Naive thymus-derived CD8-positive, alpha-beta T cell (primary cell): ENCODE measurements at places on chromosomes 11 and 22. TPM values are rescaled to one million over a fixed set of nuclear protein-coding genes. Genes with fewer than 3 reads are reported as not detected.

Gene SLC22A9
- not detected for total RNA-seq

Gene RASD2
- total RNA-seq: not detected

Gene KRTAP5-2
- total RNA-seq: not detected

Gene APOA1
- 1.3 TPM for total RNA-seq

Gene LRRC56
- total RNA-seq: 5.2 TPM

Gene MEI1
- total RNA-seq: 62.8 TPM

Gene PKNOX2
- total RNA-seq: not detected

DNA sequence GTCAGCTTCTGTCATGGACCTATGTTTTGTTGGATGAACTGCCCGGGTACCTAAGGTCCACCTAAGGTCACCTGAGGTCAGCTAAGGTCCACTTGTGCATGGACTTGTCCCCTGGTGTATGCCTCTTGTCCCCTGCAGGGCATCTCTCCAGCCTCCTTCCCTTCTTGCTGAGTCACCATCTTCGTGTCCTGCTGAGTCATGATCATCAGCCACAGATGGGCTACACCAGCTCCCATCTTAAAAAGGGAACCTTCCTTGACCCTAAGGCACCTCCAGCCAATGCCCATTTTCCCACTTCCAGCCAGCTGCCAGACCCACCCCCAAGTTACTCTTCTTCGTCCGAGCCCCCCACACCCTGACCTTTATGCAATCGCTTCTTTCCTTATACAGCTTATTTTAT is 544.9 kb downstream of the TBC1D22A start:
- H3K4me1 ChIP-seq: no peaks in the 10 kb centered on the region
- H3K27ac ChIP-seq: no peak overlapping the region
- no peaks in the 10 kb centered on the region for H3K36me3 ChIP-seq
- DNase-seq: no peak

DNA sequence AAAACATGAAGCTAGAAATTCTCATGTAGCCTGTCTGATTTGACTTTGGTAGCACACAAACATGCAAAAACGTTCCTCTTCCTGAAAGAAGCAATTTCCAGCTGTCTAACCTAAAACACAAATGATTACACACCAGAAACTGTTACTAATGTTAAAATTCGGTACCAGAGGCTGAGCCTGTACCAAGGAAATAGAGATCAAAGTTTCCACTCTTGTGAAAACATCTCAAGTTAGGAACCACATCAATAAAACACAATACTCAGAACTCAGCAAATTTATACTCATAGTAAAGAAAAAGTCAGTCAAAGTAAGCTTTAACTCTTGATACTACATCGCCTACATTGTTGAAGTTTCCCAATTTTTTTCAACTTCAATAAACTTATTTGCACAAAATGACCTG is 107.8 kb downstream of the FCHSD2 start:
- peak overlapping the region; percentile 71 for H3K27ac ChIP-seq
- peaks cover 40% of the 10 kb centered on the region for H3K4me1 ChIP-seq
- peak overlapping the region; percentile 72 for H3K4me3 ChIP-seq
- DNase-seq: no peak

- peaks cover 73% of the 10 kb centered on the region for H3K27me3 ChIP-seq
- no peak overlapping the region for H3K4me3 ChIP-seq
- no peak for DNase-seq
Observed at GRCh38 chr11:12691473-12691872, 17.3 kb downstream of the TEAD1 start.

DNA sequence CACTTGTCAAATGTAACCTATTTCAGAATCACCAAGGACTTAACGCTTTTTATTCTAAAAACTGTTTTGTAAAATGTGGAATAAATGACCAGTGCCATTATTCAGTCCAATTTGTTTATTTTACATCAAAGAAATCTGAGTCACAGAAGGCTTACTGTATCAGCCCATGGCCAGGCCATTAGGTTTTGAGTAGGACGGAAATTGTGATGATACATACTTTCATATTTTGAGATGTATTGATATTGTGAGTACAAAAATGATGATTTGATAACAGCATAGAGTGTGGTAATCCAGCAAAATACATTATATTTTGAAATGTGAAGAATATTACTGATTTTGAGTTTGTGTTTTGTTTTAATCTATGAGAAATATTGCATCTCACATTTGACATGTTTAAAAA is 81.1 kb downstream of the PIWIL3 start:
- H3K36me3 ChIP-seq: no peaks in the 10 kb centered on the region
- no peak for DNase-seq
- H3K27me3 ChIP-seq: peaks cover 3% of the 10 kb centered on the region
- H3K4me3 ChIP-seq: no peak overlapping the region
- H3K27ac ChIP-seq: no peak overlapping the region
- no peaks in the 10 kb centered on the region for H3K4me1 ChIP-seq

GRCh38 chr22:42326301-42326700 is 55.8 kb upstream of the TCF20 start:
- H3K27me3 ChIP-seq: no peaks in the 10 kb centered on the region
- no peak for DNase-seq
- peaks cover 50% of the 10 kb centered on the region for H3K4me1 ChIP-seq

GRCh38 chr11:134276396-134277182 is 410 bp downstream of the GLB1L3 start:
- peak overlapping the region; percentile 92 for H3K4me3 ChIP-seq
- no peak overlapping the region for H3K27ac ChIP-seq
- H3K4me1 ChIP-seq: peaks cover 40% of the 10 kb centered on the region
- H3K36me3 ChIP-seq: peaks cover 3% of the 10 kb centered on the region

DNA sequence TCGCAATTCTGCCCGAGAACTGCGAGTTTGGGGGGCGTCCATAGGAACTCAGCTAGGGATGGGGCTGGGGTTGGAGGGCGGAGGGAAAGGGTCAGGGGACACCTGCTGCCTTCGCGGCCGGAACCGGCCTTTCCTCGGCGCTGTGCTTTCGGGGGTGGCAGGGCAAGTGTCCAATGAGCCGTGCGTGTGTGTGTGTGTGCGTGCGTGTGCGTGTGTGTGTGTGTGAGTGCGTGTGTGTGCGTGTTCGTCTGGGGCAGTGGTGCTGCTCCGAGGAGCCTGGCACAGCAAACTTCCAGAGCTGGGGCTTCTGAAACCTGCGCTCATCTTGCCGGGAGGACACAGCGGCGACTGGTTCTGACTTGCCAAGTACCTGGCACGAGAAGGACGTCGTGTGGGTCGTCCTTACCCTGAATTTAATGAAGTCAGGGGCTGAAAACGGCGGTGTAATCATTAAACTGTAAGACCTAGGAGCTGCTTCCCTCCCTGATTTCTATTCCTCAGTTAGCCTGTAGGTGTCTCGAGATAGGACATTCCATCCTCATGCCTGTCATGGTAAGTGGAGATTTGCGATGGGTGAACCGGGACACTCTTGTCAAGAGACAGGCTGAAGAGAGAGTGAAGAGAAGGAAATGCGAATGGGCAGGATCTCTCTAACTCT is 27.0 kb upstream of the AMOTL1 start:
- H3K27ac ChIP-seq: no peak overlapping the region
- no peaks in the 10 kb centered on the region for H3K36me3 ChIP-seq
- peaks cover 45% of the 10 kb centered on the region for H3K27me3 ChIP-seq
- H3K4me3 ChIP-seq: peak overlapping the region; percentile 61
- H3K4me1 ChIP-seq: peaks cover 14% of the 10 kb centered on the region
- no peak for DNase-seq

- H3K36me3 ChIP-seq: peaks cover 10% of the 10 kb centered on the region
- no peak overlapping the region for H3K27ac ChIP-seq
- no peak for DNase-seq
- no peak overlapping the region for H3K4me3 ChIP-seq
- H3K27me3 ChIP-seq: no peaks in the 10 kb centered on the region
Observed at GRCh38 chr11:95092549-95093324, 3.1 kb downstream of the ENDOD1 start.

- peak overlapping the region; percentile 80 for H3K4me3 ChIP-seq
- H3K27ac ChIP-seq: peak overlapping the region; percentile 99
- no peaks in the 10 kb centered on the region for H3K27me3 ChIP-seq
- DNase-seq: no peak
Observed at GRCh38 chr22:40727964-40728615, 48.8 kb downstream of the MCHR1 start.

DNA sequence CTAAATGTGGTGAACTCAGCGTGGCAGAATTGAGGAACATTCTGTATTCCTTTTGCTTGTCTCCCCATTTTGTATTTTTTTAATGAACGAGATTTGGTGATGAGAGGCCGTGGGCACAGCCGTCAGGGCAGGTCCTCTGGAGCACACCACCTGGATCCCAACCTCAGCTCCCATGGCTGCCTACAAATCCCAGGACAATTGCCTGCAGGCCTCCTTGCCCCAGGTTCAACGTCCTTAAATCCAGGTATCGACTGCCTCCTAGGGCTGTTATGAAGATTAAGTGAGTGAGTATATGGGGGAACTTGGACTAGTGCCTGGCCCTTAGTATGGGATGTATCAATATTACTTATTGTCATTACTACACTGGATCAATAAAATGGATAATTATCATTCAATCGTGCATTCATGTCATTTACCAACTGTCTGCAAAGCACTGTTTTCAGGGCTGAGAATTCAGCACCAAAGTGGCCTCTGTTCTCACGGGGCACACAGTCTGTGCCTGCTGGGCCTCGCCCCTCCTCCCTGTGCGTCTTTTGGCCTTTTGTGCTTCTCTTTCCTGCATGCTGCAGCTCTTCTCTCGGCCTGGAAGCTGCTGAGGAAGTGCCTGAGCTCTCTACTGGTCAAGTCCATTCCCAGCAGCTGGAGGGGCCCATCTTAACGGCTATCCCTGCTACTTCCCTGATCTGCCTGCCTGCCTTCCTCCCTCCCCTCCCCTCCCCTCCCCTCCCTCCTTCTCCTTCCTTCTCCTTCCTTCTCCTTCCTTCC is 1343.7 kb downstream of the BRD1 start:
- H3K27ac ChIP-seq: no peak overlapping the region
- H3K36me3 ChIP-seq: no peaks in the 10 kb centered on the region
- peaks cover 42% of the 10 kb centered on the region for H3K27me3 ChIP-seq
- no peak for DNase-seq

DNA sequence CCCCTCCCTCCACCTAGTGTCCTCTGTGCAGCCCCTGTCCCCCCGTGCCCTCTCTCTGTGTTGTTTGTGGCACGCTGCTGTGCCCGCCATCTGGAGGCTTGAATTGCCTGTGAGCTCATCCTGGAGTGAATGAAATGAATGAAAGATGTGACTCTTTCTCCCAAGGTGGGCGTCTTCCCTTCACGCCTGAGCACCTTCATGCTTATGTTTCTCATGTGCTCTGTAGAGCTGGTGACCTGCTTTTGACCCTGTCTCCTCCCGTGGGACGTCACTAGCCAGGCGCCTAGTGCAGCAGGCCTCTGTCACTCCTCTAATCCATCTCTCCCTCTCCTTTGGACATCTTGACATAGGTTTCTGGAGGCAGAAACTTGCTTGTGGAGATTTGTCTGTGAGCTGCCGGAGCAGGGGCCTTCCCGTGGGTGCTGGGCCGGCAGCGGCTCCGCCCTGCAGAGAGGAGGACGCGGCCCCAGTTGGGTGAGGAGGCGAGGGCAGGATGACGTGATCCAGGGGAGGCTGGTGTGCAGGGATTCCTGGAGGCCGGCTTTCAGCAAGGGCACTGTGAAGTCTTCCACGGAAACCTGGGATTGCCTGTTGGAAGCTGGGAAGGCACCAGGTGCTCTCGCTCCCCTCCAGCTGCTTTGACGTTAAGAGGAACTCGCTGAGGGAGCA is 40.6 kb downstream of the MUC6 start:
- H3K36me3 ChIP-seq: peaks cover 56% of the 10 kb centered on the region
- peaks cover 16% of the 10 kb centered on the region for H3K4me1 ChIP-seq
- no peaks in the 10 kb centered on the region for H3K27me3 ChIP-seq
- peak overlapping the region; percentile 86 for H3K27ac ChIP-seq

GRCh38 chr11:99065121-99065520 is 44.4 kb downstream of the CNTN5 start:
- H3K36me3 ChIP-seq: no peaks in the 10 kb centered on the region
- no peak for DNase-seq
- peaks cover 3% of the 10 kb centered on the region for H3K4me1 ChIP-seq
- no peaks in the 10 kb centered on the region for H3K27me3 ChIP-seq
- no peak overlapping the region for H3K4me3 ChIP-seq

DNA sequence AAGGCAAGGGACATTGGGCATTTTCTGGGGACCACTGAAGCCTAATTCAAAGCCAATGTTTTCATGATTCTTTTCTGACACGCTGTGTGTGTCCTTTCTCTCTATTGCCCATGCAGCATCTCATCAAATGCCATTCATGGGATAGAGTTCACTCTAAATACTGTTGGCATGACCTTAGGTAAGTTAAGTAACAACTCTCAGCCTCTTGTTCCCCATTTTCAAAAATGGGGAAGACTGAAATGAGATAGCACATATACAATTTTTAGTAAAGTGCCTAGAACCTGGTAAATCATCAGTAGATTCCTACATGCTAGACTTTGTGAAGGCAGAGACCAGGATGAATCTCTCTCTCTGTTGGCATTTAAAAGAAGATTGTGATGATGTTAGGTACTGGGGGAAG is 12.7 kb upstream of the OR52K2 start:
- no peaks in the 10 kb centered on the region for H3K4me1 ChIP-seq
- H3K27ac ChIP-seq: no peak overlapping the region
- DNase-seq: no peak
- peaks cover 26% of the 10 kb centered on the region for H3K27me3 ChIP-seq
- no peaks in the 10 kb centered on the region for H3K36me3 ChIP-seq
- H3K4me3 ChIP-seq: no peak overlapping the region

GRCh38 chr22:27783436-27784119 is 18.0 kb downstream of the MN1 start:
- H3K4me3 ChIP-seq: no peak overlapping the region
- H3K4me1 ChIP-seq: no peaks in the 10 kb centered on the region
- H3K36me3 ChIP-seq: no peaks in the 10 kb centered on the region
- no peak for DNase-seq
- H3K27ac ChIP-seq: no peak overlapping the region
- H3K27me3 ChIP-seq: peaks cover 20% of the 10 kb centered on the region

DNA sequence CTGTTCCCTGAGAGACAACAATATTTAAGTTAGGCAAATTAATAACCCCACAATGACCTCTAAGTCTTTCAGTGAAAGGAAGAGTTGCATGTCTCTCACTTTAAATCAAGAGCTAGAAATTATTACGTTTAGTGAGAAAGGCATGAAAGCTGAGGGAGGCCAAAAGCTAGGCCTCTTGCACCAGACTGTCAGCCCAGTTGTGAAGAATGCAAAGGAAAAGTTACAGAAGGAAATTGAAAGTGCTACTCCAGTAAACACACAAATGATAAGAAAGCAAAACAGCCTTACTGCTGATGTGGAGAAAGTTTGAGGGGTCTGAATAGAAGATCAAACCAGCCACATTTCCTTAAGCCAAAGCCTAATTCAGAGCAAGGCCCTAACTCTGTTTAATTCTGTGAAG is 45.0 kb downstream of the BBOX1 start:
- no peak overlapping the region for H3K27ac ChIP-seq
- no peak for DNase-seq
- no peaks in the 10 kb centered on the region for H3K4me1 ChIP-seq
- peaks cover 11% of the 10 kb centered on the region for H3K27me3 ChIP-seq
- H3K36me3 ChIP-seq: no peaks in the 10 kb centered on the region

GRCh38 chr11:66280428-66280827 is 2.5 kb downstream of the CNIH2 start:
- peaks cover 9% of the 10 kb centered on the region for H3K4me1 ChIP-seq
- no peak overlapping the region for H3K4me3 ChIP-seq
- H3K36me3 ChIP-seq: peaks cover 2% of the 10 kb centered on the region
- no peak overlapping the region for H3K27ac ChIP-seq
